Left lung (tissue), 14 donors: ENCODE measurements at places on chromosomes 13 and 19. TPM values are rescaled to one million over a fixed set of nuclear protein-coding genes. Genes with fewer than 3 reads are reported as not detected.

GRCh38 chr19:35328851-35329285 is at the start of gene CD22:
CD22 (plus strand) TSS chr19:35329187; CDS start chr19:35332041, 2,854 bp downstream.
- H3K4me1 ChIP-seq: no peaks in the 10 kb centered on the region
- no peak within 1 kb of the TSS for H3K27ac ChIP-seq
- peak; percentile 10 for DNase-seq
- no peaks in the 10 kb centered on the region for H3K36me3 ChIP-seq

- H3K4me1 ChIP-seq: peaks cover 6% of the 10 kb centered on the region
- peak overlapping the region; percentile 74 for H3K27ac ChIP-seq
- no peaks in the 10 kb centered on the region for H3K36me3 ChIP-seq
- DNase-seq: peak; percentile 24
- H3K4me3 ChIP-seq: peak overlapping the region; percentile 11
Observed at GRCh38 chr13:113969311-113969972, 4.4 kb downstream of the C13orf46 start.

GRCh38 chr13:58994077-58994476 is 1169.7 kb downstream of the DIAPH3 start:
- DNase-seq: no peak
- H3K4me3 ChIP-seq: no peak overlapping the region
- H3K4me1 ChIP-seq: no peaks in the 10 kb centered on the region
- H3K27me3 ChIP-seq: no peaks in the 10 kb centered on the region
- no peak overlapping the region for H3K27ac ChIP-seq

DNA sequence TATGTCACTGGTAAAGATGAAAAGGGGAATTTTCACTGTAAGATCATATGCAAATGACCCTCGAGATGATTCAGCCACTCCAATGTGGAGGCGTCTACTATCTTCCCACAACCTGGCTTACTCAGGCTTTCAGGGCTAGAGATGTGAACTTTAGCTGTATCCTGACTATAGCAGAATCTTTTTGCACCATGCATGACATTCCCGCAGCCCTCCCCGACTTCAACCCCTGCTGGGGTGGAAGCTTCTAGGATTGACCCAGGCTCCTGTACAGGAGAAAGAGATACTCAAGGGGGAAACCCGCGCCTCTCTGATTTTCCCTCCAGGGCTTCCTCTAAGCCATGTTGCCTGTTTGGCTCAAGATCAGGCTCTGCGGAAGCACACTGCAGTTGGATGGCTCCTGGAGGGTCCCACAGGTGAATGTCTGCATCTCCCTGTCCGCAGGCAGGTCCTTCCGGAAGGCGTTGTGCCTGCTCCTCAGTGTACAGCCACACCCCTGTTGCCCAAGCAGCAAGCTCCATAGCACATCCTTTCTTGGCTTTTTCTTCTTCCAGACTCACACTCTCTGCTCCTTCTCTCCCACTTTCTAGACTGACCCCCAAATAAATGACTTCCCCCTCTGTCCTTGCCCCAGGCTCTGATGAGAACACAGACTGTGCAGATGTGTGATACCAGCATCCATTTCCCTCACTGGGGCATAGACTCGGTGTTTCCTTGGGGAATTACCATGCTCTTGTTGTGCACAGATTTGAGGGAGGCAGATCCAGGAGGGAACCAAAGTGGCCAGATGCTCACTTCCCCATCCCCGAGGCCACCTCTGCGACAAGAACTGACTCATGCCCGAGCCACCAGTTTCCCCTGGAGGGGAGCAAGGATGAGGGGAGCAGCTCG is 29.1 kb upstream of the POP4 start:
- H3K27ac ChIP-seq: no peak overlapping the region
- no peaks in the 10 kb centered on the region for H3K4me1 ChIP-seq
- no peak overlapping the region for H3K4me3 ChIP-seq

DNA sequence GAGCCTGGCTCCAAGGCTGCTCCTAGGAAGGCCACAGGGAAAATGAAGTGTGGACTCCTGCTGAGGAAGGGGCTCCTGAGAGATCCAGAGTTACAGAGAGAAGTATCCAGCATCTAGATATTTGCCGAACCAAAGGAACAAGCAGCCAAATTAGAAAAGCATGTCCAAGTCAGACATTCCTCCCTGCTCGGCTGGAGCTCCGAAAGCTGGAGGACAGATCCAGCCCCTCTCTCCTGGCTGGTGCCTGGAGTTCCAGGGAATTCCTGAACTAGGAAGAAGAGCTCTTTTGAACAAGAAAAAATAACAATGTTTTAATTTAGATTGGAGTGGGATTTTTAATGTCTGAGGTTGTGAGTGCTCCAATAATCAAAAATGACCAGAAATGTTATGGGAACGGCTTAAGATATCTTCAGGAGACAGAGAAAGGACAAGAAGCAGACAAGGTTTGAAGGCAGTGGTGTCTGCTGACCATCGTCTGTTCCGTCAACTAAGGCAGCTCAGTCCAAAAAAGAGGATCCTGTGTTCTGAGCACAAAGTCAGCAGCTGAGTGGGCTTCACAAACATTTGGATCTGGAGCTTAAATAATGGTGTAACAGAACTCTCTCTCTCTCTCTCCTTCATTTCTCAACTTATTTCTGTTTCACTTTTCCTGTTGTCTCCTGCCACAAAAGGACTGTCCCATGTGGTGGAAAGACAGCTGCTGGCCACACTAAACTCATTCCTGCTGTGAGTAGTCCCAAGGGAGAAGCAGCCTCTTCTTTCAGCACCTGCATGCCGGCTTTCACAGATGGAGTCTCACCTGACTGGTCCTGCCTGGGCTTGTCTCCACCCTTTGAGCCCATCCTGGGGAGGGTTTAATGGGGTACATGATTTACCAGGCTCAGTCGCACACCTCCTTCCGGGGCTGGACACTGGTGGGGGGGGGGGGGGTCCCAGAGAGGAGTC is 31.5 kb upstream of the IRS2 start:
- H3K4me1 ChIP-seq: no peaks in the 10 kb centered on the region
- DNase-seq: no peak
- H3K27ac ChIP-seq: no peak overlapping the region
- no peak overlapping the region for H3K4me3 ChIP-seq

DNA sequence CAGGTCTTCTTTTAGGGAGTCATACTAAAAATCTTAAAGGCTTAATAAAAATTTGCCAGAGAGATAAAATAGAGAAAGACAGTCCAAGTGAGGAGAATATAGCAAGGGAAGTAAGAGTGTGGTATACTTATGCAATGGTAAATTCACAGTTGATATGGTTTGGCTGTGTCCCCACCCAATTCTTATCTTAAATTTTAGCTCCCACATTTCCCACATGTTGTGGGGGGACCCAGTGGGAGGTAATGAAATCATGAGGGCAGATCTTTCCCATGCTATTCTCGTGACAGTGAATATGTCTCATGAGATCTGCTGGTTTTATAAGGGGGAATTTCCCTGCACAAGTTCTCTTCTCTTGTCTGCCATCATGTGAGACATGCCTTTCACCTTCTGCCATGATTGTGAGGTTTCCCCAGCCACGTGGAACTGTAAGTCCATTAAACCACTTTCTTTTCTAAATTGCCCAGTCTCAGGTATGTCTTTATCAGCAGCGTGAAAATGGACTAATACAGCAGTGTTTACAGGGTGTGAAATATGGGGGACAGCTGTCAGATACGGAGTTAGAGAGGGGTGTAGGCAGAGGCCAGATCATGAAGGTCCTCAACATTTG is 115.4 kb downstream of the UGGT2 start:
- no peak overlapping the region for H3K4me3 ChIP-seq
- no peak for DNase-seq
- H3K27me3 ChIP-seq: no peaks in the 10 kb centered on the region
- no peak overlapping the region for H3K27ac ChIP-seq

DNA sequence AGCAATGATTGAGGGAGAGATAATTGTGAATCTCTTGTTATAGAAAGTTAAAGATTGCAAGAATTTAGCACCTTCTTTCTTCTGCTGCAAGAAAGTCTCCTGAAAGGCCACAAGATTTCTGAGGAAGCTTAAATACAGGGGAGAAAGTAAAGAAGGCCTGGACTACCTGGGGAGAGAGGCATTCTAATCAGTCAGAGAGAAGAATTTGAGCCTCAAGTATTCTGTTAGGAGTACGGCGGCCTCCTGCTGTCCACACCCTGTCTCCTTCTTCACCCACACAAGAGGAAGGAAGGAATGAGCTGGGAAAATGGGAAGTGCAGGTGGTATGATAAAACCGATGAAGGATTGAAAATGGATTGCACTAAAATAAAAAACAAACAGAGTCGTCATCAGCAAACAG is 474.7 kb downstream of the DIAPH3 start:
- H3K27me3 ChIP-seq: no peaks in the 10 kb centered on the region
- H3K4me3 ChIP-seq: no peak overlapping the region
- no peaks in the 10 kb centered on the region for H3K4me1 ChIP-seq
- H3K27ac ChIP-seq: no peak overlapping the region

GRCh38 chr13:79295906-79296706 is 109.9 kb downstream of the RBM26 start:
- no peak for DNase-seq
- no peaks in the 10 kb centered on the region for H3K36me3 ChIP-seq
- no peaks in the 10 kb centered on the region for H3K4me1 ChIP-seq
- H3K27ac ChIP-seq: no peak overlapping the region

- no peaks in the 10 kb centered on the region for H3K27me3 ChIP-seq
- DNase-seq: no peak
- no peak overlapping the region for H3K27ac ChIP-seq
- H3K4me1 ChIP-seq: peaks cover 42% of the 10 kb centered on the region
- H3K36me3 ChIP-seq: no peaks in the 10 kb centered on the region
Observed at GRCh38 chr19:45764945-45765701, 3.9 kb downstream of the SIX5 start.

- no peaks in the 10 kb centered on the region for H3K36me3 ChIP-seq
- no peak for DNase-seq
- no peaks in the 10 kb centered on the region for H3K4me1 ChIP-seq
- H3K4me3 ChIP-seq: no peak overlapping the region
Observed at GRCh38 chr19:28606269-28607032, 606.5 kb downstream of the UQCRFS1 start.

GRCh38 chr19:42269478-42270345 is 660 bp downstream of the CIC start:
- peak overlapping the region; percentile 39 for H3K4me3 ChIP-seq
- peaks cover 31% of the 10 kb centered on the region for H3K36me3 ChIP-seq
- H3K27ac ChIP-seq: peak overlapping the region; percentile 86
- peaks cover 10% of the 10 kb centered on the region for H3K4me1 ChIP-seq

DNA sequence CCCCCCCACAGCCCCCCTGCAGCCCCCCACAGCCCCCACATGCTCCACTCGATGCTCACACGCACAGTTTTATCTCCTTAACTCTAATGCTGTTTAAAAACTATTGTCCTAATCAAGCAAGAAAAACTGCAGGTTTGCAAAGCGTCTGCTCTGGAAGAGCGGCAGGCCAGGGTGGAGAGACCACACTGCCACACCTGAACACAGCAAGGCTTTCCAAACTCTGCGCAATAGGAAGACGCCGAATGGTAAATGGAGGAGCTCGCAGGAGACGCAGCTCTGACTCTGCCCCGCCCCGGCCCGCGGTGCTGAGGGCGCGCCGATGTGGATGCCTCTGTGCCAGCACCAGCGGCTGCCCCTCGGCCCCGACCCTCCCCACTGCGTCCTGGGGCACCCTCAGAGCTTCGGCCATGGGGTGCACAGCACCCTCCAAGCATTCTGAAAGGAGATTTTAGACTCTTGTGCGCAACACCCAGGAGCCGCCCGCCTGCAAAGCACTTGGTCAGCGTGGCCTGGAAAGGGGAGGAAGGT is 32.4 kb downstream of the RASA3 start:
- no peak overlapping the region for H3K27ac ChIP-seq
- no peak overlapping the region for H3K4me3 ChIP-seq

DNA sequence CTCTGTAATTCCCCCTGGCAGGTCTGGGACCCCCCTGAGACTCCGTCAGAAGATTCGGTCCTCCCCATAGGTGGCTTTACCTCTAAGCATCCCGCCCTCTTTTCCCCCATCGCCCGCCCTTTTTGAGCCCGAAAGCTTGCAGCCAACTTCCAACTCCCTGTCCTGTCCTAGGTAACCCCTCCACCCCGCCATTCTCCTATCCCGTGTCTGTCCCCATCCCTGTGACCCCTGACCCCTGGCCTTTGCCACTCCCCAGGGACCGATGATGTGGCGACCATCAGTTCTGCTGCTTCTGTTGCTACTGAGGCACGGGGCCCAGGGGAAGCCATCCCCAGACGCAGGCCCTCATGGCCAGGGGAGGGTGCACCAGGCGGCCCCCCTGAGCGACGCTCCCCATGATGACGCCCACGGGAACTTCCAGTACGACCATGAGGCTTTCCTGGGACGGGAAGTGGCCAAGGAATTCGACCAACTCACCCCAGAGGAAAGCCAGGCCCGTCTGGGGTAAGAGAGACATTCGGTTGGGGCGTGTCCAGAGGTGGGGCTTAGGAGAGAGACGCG is 488 bp downstream of the RCN3 start:
- H3K4me3 ChIP-seq: peak overlapping the region; percentile 38
- H3K36me3 ChIP-seq: no peaks in the 10 kb centered on the region
- H3K27ac ChIP-seq: peak overlapping the region; percentile 40
- no peak for DNase-seq
- H3K4me1 ChIP-seq: peaks cover 27% of the 10 kb centered on the region

- H3K27me3 ChIP-seq: no peaks in the 10 kb centered on the region
- no peak for DNase-seq
- H3K4me1 ChIP-seq: no peaks in the 10 kb centered on the region
- H3K27ac ChIP-seq: no peak overlapping the region
- H3K36me3 ChIP-seq: no peaks in the 10 kb centered on the region
Observed at GRCh38 chr19:56966225-56966696, 125.7 kb upstream of the PEG3 start.

- H3K4me3 ChIP-seq: no peak overlapping the region
- H3K36me3 ChIP-seq: no peaks in the 10 kb centered on the region
- no peak for DNase-seq
- H3K27me3 ChIP-seq: no peaks in the 10 kb centered on the region
- H3K27ac ChIP-seq: no peak overlapping the region
- no peaks in the 10 kb centered on the region for H3K4me1 ChIP-seq
Observed at GRCh38 chr13:34513526-34513925, 428.5 kb upstream of the NBEA start.

DNA sequence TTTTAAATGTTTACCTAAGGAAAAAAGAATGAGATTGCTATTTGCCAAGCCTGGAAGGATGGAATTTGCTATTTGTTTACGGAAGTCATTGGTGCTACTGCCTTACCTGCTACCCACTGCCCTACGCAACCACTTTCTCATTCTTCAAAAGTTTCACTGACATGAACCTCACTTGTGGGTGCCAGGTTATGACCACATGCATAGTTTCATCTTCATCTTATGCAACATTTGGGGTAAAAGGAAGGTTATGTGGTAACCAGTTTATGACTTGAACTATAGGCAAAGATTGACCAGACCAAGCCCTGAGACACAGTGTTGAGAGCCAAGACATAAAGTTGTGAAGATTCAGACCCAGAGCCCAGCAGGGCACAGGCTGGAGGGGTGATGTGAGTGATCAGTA is 142.5 kb downstream of the LACC1 start:
- H3K4me3 ChIP-seq: no peak overlapping the region
- H3K4me1 ChIP-seq: no peaks in the 10 kb centered on the region
- H3K27ac ChIP-seq: no peak overlapping the region
- no peak for DNase-seq

FFAR2 gene
- 0.79 TPM for polyA plus RNA-seq

NCAN gene
- 0.08 TPM for polyA plus RNA-seq

PSG11 gene
- not detected for polyA plus RNA-seq

ZNF585A gene
- 17.5 TPM for polyA plus RNA-seq

ZNF471 gene
- 39.0 TPM for polyA plus RNA-seq

CABP5 gene
- not detected for polyA plus RNA-seq

PSPN gene
- 2.4 TPM for polyA plus RNA-seq

ZNF581 gene
- 30.1 TPM for polyA plus RNA-seq

RASIP1 gene
- polyA plus RNA-seq: 29.9 TPM

CEACAM6 gene
- polyA plus RNA-seq: 3.1 TPM
